ENCODE measurements at places on chromosomes 16 and 17. TPM values are rescaled to one million over a fixed set of nuclear protein-coding genes. Genes with fewer than 3 reads are reported as not detected.

The ITPRIPL2 gene
- 6.7 TPM for total RNA-seq

The PDIA2 gene
- 0.42 TPM for total RNA-seq

The DPEP2 gene
- total RNA-seq: 11.6 TPM

The GAS2L2 gene
- 0.09 TPM for total RNA-seq

The SLFN11 gene
- 64.7 TPM for total RNA-seq

The C17orf107 gene
- total RNA-seq: 3.4 TPM

The PABPN1L gene
- total RNA-seq: not detected

DNA sequence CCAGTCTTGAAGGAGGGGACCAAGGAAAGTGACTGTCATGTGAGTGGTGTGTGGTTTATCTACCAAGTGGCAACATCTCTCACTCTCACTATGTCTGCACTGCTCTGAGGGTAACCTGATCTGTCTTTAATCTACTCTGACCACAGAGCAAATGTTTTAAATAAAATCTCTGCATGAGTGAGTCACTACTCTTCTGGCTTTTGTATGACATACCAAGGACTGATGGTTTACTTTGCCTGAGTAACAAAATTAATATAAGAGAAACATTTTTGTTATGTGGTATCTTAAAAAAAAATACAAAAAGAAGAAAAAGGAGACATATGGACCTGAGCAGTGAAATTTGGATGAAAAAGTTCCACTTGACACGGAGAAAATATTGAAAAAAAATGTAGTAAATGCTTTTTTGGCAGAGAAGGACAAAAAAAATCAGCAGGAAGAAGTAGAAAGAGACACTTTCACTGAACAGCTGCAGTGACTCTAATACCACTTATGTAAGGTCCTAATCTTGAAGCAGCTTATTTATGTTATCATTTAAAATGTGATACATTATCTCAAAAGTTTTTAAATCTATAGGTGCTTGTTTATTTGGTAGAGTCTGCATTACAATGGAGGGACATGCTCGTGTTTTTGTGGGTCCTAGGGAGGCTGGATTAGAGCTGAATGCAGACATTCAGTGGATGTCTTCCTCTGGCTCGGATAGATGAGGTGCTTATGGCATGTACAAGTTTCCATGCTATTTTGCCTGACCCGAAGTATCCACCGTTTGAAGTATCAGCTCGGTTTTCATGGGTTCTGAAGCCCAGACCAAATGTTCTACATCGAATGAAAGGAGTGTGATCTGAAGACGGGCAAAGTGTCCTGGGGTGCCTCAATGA, 240.7 kb downstream of the MAP2K6 start:
- DNase-seq: no peak

GRCh38 chr17:63431939-63432804, 13.9 kb downstream of the CYB561 start:
- DNase-seq: no peak

DNA sequence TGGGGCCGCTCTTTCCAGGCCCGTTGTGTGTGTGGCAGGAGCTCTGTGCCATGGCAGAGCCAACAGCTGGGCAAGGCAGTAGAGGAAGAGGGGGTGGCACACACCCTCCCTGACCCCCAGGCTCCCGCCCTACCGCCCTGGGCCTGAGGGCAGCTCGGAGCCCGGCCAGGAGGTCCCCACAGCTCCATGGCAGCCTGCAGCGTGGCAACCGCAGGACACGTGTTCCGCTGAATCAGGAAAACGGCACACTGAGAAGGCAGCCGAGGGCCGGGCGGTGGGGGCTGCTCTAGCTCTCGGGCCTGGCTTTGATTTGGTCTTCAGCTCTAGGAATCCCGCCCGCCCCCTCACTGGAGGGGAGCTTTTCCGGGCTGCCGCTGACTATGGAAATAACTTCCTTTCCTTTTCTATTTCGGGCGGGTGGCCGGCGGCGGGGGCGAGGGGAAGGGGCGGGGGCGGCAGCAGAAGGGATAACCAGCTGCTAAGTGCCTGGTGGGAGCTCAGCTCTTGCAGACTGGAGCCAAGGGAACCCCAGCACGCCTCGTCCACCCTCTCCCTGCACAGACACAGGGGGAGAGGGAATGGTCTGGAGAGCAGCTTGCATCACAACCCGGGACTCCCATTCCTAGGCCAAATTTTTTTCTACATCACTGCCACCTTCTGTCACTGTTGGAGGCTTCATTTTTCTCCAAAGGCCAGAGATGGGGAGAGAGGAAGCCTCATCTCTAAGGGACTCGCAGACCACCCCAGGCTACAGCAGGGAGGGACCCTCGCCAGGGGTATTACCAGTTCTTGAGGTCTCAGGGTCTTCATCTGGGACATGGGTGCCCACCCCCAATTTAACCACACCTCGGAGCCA, 24.8 kb upstream of the MRPS23 start:
- no peak for DNase-seq

DNA sequence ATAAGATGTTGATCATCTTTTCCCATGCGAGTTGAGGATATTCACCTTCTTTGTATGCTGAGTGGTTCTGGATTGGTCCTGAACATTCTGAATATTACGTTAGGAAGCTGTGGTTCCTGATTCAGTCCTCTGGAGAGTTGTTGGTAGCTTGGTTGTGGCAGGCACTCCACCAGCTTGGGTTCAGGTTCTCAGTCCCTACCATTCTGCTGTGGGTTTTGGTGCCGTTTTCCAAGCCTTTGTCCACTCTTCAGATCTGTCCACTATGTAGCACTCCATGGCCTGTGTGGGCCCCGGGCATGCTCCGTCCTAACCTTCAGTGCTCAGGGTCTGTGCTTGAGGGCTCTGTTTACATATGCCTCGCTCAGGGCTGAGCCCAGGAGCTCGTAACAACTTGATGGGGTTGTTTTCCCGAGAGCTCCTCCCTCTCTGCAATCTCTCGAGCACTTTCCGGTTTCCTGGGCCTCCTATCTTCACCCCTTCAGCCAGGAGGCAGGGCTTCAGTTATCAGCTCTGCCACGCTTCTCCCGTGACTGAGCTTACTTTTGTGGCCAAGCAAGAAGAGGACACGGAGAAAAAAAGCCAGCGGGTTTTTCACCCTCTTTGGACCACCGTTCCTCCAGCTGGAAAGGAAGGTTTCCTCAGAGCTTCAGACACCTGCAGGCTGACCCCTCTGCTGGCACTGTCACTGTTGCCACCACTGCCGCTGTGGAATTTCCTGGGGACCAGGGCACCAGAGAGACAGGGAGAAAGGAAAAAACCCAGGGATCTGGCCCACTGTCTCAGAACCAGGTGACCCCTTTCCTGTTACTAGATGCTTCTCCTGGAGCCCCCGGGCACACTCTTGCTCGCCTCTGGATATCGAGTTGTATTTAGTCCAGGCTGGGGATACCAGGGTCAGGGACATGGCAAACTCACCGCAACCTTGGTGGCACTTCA, 19.6 kb downstream of the KIAA0513 start:
- DNase-seq: no peak

GRCh38 chr16:58049232-58050185, 24.0 kb downstream of the MMP15 start:
- DNase-seq: no peak

DNA sequence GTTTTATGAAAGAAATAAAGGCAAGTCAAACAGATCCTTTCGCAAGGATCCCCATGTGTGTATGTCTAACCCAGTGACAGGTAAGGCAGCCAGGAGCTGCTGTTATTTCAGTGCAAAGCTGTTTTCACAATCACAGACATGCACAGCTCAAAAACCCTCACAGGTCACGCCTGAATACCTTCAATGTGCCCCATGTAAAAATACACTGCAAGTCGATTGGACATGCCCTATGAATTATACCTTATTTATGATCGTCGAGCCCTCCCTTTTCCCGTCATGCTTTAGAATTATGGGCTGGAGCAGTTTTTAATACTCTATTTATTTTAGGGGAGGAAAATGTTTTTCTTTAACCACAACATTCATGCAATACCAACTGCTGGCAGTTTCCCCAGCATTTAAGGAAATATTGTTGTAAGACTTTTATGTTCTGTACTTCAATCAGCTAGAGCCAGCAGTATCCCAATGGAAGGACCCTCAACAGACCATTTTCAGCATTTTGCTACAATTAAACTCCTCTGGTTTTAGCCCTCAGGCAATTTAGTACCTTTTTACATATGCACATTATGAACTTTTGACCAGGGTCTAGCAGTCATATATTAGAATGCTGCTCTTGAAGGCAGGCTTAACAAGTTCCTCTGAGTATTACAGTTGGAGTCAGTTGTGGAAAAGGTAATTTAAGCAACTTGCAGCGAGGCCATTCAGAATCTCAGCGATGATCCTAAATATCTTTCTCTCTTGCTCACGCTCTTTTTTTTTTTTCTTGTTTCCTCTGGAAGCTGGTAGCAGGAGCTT, 362.2 kb downstream of the WWOX start:
- no peak for DNase-seq

DNA sequence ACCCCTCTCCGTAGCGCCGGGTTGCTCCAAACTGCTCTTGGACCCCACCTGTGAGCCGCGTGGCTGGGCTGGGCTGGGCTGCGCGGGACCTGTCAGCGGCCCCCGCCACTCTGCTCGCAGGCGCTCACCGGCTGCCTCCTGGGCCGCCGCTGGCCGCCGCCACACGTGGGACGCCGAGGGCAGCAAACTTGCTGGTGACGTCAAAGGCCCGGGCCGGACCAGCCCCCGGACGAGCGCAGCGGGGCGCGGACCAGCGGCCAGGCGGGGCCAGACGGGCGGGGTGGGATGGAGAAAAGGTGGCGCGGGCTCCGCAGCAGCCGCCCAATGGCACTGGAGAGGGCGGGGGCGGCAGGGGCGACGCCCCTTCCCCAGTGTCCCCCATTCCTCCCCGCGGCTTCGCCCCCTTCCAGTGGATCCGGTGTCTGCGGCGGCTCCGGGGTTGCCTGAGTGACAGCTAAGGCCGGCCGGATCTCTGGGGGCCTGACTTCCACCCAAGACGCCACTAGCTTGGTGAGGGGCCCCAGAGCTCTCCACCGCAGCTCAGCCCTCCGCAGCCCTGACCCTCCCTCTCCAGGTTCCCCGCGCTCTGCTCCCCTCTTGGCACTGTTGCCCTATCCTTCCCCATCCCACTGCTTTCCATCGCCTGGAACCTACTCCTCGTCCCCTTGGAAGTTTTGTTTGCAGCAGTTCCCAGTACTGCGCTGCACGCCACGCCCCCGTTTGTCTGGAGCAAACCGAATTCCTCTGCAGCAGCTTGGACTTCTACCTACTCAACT, at the start of gene HS3ST3A1:
HS3ST3A1 (minus strand) TSS at position 154 of the 776 bp plus-strand sequence. CDS start 800 bp downstream, outside the sequence.
- DNase-seq: peak; percentile 41

DNA sequence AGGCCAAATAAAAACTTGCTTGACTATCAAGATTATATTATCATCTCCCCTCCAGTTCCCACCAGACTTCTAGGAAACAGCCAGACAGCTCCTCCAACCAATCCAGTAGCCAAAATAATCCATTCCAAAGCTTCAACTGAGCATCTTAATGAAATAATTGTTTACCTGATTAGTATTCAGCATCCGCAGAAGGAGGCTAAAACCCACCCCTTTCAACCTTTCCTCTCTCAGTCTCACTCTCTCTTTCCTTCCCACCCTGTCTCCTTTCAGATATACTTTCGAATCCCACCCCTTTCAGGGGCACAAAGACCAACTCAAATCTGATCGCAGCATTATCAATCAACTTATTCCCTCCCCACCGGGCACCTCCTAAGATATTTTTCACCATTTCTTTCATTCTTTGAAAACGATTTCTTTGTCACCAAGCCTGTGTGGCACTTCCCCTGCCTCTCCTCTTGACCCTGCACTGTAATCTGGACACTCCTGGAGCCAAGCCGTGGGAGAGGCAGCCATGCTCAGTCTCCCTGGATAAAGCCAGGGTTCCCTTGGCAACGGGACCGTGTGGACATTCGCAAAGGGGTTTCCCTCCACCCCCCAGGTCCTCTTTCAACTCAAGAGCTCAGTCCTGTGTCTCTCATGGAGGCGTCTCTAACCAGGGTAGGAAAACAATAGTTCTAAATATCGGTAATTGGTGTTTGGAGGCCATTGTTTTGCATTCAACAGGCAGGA, at the start of gene ANKFN1:
ANKFN1 (plus strand) TSS at position 602 of the 729 bp plus-strand sequence. CDS start 59,193 bp downstream, outside the sequence.
- no peak for DNase-seq

DNA sequence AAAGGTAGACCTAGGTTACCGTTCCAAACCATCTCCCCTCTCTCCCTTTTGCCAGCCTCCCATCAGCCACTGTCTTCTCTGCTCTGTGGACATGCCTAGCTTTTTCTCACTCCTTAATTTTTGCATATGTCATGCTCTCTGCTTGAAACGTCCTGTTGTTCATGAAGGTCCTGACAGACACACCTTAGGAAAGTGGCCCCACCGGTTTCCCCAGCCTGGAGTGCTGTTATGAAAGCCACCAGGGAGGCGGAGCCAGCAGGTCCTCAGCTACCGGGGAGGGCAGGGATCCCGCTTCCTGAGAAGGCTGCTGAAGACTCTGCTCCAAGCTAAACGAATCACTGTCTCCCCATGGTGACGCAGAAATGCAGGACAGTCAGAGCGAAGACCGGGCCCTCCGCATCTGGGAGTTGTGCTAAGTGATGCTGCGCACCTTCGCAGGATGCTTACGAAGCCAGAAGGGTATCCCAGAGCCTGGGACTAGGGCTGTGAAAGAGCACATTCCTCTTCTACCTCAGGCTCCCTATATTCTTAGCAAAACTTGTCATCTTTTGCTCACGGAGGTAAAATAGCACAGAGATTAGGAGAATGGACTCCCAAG, 2.3 kb upstream of the SLC16A11 start:
- peak; percentile 31 for DNase-seq

- DNase-seq: no peak
Measured at GRCh38 chr17:18020971-18021370, 18.0 kb downstream of the ATPAF2 start.

- DNase-seq: peak; percentile 4
Measured at GRCh38 chr17:66965801-66966262, 1.3 kb downstream of the CACNG4 start.

DNA sequence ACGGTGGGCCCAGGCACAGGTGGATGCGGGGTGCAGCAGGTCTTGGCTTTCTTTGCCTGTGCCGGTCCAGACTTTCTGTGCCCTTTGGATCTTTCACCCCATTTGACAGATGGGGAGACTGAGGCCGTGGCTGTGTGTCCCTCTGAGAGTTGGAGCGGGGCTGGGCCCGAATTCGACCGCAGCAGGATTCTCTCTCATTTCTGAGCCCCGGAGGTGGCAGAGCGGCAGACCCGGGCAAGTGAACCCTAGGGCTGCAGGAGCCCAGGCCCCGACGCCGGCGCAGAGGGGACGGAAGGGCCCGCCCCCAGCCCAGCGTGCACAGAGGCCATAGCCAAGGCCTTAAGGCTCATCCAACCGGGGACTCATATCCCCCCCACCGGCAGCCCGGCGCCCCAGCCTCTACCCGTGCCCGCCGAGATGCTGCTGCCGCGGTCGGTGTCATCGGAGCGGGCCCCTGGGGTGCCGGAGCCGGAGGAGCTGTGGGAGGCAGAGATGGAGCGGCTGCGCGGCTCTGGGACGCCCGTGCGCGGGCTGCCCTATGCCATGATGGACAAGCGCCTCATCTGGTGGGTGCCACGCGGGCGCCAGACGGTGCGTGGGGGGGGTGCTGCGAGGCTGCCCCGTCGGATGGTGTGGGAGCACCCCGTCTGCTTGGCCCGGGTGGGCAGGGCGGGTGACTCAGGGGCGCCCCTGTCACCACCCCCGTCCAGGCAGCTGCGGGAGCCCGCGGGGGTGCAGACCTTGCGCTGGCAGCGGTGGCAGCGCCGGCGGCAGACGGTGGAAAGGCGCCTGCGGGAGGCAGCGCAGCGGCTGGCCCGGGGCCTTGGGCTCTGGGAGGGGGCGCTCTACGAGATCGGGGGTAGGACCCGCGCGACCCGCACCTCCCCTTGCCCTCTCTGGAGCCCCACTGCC, 857 bp downstream of the TMC8 start:
- peak; percentile 74 for DNase-seq

GRCh38 chr16:73163238-73163815, 115.4 kb upstream of the ZFHX3 start:
- DNase-seq: no peak

Data from activated T-cell treated with anti-CD3 and anti-CD28 coated beads, Interleukin-2, amount 50 U/mL, for 72 hours (primary cell).